ENCODE measurements at places on chromosomes 1 and 21.

GRCh38 chr1:43444836-43445235, 8.9 kb downstream of the HYI start:
- no peak for DNase-seq

- DNase-seq: no peak
These were observed 131.2 kb downstream of the AK5 start for GRCh38 chr1:77412820-77413530.

DNA sequence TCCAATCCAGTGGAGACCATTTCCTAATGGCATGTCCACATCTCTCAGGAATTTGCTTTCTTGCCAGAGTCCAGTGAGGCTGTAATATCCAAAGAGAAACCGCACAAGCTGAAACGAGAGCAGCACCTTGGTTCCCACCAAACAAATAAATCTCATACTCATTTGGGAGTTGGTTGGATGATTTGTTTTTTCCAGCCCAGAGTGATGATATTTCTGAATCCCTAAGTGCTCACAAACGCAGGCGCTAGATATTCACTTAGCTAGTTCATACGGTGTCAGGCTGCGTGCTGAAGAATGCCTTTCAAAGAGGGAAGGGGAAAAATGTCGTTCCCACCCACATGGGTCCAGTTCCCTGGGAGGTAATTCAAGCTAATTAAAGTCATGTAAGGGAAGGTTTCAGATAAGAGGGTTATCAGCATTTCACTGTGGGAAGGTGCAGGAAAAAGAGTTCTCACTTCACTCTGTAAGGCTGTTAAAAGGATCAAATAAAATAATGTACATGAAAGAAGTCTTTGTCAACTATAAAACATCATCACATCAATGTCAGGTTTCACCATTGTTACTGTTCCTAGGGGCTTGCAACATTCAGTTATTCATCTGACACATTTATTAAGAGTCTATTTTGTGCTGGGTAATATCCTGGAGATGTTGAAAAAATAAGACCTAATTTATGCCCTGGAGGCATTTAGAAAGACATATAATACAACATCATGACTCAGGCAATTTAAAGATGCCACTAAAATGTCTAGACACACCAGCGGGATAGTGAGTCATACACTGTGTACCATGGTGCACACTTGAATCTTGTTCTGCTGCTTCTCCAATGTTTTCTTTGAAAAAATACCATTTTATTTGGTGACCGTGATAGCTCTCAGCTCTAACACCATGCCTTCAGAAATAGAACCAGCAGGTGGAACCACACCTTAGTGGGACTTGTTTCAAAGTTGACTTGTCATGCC, 19.3 kb downstream of the DPT start:
- no peak for DNase-seq

DNA sequence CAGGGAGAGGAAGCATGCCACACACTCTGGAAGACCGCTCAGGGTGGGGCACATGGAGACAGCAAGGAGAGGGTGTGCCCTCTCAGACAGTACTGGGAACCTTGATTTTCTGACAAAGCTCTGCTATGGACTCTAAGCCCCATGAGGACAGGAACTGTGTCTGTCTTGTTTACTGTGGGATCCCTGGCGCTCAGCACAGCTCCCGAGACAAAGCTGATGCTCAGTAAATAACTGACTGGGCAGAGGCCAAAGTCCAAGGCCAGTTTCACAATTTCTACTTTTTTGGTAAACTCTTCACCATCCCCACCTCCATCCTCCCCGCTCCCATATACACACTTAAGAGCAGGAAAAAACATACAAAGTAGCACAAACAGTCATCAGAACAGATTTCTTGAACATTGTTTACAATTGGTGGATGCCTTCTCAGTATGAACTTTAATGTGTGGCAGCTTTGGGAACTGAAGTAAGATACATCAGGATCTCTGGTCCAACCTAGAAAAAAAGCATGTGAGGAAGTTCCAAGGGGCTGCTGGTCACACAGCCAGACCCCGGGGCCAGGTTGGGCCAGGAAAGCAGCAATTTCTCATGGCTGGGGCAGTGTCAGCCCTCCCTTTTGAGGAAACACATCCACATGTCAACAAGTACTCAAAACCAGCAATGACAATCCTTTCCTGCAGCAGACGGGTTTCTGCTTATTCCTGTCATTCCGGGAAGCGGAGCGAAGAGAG, 5.6 kb upstream of the AHCYL1 start:
- no peak for DNase-seq

- peak; percentile 65 for DNase-seq
These were observed 50.5 kb downstream of the RASSF5 start for GRCh38 chr1:206557636-206558473.

GRCh38 chr21:27021046-27021445, 54.2 kb upstream of the ADAMTS5 start:
- no peak for DNase-seq

GRCh38 chr1:177913762-177914540, 55.9 kb downstream of the SEC16B start:
- peak; percentile 27 for DNase-seq

- no peak for DNase-seq
These were observed 22.2 kb upstream of the ZNF678 start for GRCh38 chr1:227541129-227541528.

- DNase-seq: no peak
These were observed 18.8 kb downstream of the DHDDS start for GRCh38 chr1:26450908-26451307.

GRCh38 chr21:25734654-25734903, 125 bp downstream of the ATP5PF start:
- no peak for DNase-seq

DNA sequence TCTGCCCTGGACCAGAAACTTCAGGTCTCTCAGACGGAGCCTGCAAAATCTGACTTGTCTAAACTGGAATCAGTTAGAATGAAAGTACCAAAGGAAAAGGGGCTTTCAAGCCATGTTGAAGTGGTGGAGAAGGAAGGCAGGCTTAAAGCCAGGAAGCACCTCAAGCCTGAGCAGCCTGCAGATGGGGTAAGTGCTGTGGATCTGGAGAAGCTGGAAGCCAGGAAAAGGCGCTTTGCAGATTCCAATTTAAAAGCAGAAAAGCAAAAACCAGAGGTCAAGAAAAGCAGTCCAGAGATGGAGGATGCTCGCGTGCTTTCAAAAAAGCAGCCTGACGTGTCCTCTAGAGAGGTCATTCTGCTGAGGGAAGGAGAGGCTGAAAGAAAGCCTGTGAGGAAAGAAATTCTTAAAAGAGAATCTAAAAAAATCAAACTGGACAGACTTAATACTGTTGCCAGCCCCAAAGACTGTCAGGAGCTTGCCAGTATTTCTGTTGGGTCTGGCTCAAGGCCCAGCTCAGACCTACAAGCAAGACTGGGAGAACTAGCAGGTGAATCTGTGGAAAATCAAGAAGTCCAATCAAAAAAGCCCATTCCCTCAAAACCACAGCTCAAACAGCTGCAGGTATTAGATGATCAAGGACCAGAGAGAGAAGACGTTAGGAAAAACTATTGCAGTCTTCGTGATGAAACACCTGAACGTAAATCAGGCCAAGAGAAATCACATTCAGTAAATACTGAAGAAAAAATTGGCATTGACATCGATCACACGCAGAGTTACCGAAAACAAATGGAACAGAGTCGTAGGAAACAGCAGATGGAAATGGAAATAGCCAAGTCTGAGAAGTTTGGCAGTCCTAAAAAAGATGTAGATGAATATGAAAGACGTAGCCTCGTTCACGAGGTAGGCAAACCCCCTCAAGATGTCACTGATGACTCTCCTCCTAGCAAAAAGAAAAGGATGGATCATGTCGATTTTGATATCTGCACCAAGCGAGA, 46.6 kb downstream of the ZBTB17 start:
- DNase-seq: no peak
